Hematopoietic multipotent progenitor cell treated with erythropoietin and hydrocortisone succinate and interleukin-3 and kit ligand, for 4 days (in vitro differentiated cells): ENCODE measurements at places on chromosomes 13 and 19.

DNA sequence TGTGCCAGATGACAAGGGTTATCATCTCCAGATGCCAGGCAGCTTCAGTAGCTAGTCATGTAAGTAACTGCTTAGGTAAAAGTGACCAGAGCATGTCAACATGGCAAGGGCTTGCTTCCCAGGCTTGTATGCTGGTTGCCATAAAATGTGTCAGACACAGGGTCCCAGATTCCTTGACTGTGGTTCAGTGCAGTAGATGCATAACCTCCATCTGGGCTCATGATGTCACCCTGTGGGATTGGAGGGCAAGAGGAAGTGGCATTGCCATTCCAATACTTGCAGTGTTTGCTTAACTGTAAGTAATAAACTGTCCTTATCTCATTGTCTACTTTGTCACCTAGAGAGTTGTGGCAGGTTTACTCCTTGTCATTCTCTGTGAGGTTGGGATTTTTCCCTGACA is 226.8 kb downstream of the PCDH17 start:
- peak; percentile 8 for DNase-seq

DNA sequence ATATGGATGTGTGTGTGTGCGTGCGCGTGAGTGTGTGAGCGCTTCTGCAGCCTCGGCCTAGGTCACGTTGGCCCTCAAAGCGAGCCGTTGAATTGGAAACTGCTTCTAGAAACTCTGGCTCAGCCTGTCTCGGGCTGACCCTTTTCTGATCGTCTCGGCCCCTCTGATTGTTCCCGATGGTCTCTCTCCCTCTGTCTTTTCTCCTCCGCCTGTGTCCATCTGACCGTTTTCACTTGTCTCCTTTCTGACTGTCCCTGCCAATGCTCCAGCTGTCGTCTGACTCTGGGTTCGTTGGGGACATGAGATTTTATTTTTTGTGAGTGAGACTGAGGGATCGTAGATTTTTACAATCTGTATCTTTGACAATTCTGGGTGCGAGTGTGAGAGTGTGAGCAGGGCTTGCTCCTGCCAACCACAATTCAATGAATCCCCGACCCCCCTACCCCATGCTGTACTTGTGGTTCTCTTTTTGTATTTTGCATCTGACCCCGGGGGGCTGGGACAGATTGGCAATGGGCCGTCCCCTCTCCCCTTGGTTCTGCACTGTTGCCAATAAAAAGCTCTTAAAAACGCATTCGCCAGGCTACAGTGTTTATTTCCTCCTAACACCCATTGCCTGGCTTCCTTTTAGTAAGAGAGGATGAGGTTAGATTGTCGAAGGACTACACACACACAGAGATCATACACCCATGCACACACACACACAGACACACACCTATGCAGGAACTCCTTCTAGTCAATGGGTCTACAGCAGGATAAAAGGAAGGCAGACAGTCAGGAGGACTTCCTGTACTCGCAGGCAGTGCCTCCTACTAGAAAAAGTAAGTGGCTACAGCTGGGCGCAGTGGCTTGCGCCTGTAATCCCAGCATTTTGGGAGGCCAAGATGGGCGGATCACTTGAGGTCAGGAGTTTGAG is 7.1 kb downstream of the FOSB start:
- no peak for DNase-seq

DNA sequence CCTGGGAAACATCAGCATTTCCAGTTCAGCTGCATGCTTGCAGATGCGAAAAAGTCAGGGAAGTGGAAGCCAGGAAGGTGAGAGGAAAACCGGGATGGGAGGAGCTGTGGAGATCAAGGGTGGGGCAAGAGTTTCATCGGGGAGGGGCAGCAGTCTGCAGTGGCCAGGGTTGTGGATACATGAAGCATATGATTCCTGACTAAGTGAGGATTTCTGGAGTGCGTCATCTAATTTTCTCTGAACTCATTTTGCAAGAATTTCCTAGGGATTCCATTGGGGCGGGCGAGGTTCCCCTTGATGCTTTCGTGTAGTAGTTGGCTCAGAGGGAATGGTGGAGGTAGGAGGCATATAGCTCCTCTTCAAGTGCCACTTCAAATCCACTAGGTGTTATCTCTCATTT is 344.1 kb upstream of the TMTC4 start:
- DNase-seq = no peak

DNA sequence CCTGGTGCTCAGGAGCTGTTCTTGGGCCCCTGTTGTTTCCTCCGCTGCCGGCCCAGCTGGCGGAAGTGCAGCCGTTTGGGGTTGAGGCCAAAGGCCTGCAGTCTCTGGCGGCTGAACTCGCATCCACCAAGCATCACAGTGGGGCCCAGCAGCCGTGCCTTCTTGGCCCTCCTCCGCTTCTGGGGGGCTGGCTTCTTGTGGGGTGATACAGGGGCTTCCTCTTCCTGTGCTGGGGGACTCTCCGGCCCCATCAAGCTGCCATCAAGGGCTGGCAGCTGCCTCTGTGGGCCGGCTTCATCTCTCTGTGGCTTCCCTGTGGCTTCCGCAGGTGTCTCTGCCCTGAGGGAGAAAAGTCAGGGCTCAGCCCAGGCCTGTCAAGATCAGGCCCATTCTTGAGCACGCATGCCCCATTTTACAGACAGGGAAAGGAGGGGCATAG is 10.3 kb downstream of the ATG4D start:
- DNase-seq = peak; percentile 95

DNA sequence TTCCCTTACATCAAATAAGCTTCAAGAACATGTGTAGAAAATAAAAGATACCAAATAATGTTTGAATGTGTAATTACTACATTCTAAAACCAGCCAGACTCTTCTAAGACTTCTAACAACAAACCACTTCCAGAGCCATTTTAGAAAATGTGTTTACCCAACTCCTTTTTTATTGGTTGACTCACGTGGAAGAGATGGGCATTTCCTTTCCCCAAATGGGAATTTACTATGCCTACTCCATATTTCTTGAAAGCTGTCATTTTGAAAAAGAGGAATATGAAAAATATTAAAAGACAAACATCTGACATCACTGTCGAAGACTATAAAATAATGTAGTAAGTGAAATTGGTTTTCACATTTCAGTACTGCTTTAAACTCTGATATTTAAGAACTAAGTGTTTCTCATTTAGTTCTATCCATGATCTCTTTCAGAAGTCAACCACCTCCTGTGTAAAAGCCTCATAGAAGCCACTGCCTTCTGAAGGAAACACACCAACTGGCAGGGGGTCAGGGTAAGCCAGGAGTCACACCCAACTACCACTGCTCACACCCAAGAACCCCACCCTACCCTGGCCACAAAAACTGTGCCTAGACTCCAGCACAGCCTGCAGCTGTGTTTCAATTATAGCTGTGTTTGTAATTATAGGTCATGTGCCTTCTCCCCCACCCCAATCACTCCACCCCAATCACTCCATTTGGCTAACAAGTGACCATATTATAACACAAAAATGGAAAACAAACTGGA is 86.8 kb downstream of the UBL3 start:
- peak; percentile 81 for DNase-seq

GRCh38 chr19:45245334-45245787 is at the start of gene EXOC3L2:
TSS of gene EXOC3L2 (minus strand) at chr19:45245407. CDS start at chr19:45239045, 6,362 bp downstream.
- DNase-seq = peak; percentile 61

GRCh38 chr13:33472446-33472845 is 186.9 kb upstream of the STARD13 start:
- DNase-seq = no peak
